ENCODE measurements at places on chromosomes 6 and 20.

DNA sequence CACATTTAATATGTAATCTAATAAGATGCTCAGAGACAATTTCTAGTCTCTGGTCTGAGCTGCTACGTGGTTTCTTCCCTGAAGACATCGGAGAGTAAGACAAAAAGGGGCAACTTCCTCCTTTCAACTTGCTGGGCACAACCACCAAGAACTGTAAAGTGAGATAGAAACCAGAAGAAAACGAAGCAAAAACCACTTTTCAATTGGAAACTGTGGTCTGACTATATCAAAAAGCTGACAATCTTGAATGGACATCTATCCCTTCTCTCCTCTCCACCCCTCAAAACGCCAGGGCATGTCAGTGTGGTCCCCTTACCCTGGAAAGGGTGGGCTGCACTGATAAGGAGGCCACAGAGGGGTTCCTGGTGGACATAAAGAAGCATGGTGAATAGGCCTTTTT lies 269.1 kb downstream of the CD83 start:
- DNase-seq: no peak

DNA sequence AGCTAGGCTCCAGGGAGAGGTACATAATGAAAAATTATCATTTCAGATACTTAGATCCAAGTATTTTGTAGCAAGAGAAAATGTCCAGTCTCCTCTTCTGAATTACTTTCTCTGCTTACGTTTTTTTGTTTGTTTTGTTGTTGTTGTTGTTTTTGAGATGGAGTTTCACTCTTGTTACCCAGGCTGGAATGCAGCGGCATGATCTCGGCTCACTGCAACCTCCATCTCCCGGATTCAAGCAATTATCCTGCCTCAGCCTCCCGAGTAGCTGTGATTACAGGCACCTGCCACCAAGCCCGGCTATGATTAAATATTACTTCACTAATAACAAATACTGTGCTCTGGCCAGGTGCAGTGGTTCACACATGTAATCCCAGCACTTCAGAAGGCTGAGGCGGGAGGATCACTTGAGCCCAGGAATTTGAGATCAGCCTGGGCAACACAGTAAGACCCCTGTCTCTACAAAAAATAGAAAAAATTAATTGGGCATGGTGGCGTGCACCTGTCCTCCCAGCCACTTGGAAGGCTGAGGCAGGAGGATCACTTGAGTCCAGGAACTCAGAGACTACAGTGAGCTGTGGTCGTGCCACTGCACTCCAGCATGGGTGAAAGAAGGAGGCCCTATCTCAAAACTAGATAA lies 155.0 kb upstream of the JARID2 start:
- no peak for DNase-seq

DNA sequence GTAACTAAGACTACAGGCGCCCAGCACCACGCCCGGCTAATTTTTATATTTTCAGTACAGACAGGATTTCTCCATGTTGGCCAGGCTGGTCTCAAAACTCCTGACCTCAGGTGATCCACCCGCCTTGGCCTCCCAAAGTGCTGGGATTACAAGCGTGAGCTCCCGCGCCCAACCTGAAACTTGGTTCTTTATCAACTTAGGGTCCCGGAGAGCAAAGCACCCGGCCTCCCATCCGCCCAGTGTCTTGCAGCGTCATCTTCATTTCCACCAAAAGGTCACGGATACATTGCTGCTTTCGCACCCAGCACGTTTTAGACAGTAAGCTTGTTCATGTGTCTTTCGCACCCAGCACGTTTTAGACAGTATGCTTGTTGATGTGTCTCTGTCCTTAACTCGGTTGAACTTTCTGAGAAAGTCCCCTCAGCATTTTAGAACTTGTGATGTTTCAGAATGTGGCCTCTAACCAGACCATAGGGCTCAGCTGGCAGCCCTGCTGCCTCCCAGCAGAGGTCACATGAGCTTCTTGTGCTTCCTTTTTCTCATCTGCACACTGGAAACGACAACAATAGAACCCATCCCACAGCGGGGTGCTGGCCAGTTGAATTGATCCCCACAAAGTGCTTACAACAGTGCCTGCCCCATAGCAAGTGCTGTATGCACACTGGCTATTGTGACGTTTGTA lies 48.8 kb downstream of the PRR18 start:
- DNase-seq: no peak

DNA sequence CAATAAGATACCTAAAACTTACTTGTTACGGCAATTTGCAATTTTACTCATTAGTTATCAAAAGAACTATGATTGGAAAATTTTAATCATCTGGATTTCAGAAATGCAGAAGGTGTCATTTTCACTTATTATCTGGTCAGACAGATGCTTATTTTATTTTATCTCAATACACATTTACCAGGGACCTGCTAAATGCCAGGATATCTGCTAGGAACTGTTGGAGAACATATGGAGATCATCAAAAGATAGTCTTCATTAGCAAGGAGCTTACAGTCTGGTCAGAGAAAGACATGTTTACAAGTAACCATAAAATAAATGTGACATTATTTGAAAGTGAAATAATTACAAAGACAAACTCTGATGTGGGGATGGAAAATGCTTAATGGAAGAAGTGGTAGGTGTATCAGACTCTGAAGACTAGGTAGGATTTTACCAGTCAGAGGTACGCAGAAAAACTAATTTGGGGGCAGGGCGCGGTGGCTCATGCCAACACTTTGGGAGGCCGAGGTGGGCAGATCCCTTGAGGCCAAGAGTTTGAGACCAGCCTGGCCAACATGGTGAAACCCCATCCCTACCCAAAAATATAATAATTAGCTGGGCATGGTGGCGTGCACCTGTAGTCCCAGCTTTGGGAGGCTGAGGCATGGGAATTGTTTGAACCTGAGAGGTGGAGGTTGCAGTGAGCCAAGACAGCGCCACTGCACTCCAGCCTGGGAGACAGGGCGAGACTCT lies 137.8 kb downstream of the MYB start:
- DNase-seq: no peak

DNA sequence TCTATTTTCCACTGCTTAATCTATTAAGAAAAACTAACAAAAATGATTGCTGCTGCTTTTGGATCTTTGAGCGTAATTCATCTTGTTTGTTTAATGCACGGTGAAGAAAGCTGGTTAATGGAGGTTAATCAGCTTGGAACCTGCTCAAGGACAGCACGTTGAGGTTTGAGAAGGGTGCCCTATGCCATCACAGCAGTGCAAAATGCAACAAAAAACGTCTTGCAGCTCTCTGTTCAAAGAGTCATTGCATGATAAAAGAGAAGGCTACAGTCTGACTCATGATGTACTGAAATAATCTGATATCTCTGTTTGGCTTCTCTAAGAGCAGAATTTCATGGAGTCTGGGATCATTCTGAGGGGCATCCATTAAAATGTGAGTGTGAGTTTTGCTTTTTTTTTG lies 80.6 kb upstream of the PREP start:
- DNase-seq: no peak

DNA sequence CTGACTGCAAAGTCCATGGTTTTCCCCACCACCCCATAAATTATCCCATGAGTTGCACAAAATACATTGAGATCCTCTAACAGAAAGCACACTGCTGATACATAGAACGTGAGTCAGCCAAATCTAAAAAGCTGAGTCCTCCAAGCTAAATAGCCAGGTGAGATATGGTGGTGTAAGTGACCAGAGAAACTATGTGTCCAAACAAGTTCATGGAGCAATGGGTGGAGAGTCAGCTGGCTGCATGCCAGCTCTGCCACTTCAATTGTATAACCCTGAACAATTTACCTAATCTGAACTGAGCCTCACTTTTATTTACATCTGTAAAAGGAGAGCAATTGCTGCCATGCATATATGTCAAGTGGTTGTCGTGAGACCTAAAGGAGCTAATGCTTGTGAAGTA lies 9.7 kb downstream of the SNAP25 start:
- DNase-seq: peak; percentile 18

DNA sequence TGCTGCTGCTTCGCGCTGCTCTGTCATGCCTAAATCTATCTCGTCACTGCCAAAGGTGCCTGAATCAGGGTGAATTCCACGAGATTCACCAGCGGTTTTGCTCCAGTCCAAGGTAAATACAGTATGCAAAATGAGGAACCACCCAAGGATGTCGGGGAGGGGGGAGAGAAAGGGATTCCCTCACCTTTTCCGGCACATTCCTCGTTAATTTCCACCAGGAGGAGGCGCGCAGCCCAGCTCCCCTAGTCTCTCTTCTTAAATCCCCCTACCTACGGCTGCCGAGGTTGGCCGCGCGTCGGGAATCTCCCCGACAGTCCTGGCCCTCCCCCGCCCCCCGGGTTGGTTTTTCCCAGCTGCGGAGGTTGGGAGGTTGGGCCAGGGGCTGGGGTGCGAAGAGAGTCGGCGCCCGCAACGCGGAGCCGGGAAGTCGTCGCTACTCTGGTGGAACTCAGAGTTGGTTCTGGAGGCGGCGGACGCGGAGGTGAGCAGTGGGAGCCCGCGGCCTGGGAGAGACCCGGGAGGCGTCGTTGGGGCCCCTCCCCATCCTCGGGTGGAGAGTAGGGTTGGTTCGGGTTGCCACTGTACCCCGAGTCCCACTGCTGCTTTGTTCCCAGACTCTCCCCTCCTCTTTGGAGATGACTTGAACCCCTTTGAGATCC lies at the start of gene TPBG:
TSS of gene TPBG (plus strand) at position 390 of the 659 bp plus-strand sequence. CDS start 1,145 bp downstream, outside the sequence.
- peak; percentile 31 for DNase-seq

DNA sequence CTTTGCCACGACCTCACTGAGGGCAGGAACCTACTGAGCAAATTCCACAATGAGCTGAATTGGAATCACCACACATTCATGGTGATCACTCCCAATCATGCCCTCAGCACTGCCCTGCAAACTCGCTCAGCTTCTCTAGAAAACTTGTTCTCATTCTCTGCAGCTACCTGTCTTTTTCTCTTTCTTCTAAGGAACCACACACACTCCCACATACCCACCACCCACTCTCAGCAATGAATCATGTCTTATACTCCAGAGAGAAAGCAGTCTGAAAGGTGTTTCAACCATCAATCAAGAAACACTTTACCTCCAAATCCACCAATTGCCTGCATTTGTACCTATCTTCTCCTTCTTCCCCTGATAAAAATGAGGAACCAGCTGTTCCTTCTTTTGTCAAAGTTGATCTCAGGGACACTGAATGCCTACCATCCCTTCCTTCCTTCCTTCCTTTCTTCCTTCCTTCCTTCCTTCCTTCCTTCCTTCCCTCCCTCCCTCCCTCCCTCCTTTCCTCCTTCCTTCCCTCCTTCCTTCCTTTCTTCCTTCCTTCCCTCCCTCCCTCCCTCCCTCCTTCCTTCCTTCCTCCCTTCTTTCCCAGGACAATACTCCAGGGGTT lies 84.6 kb upstream of the SGK1 start:
- DNase-seq: no peak

- DNase-seq: no peak
Measured at GRCh38 chr6:55704421-55704820, 125.4 kb upstream of the HMGCLL1 start.

GRCh38 chr6:6885521-6886170 lies 222.1 kb upstream of the RREB1 start:
- DNase-seq: no peak

DNA sequence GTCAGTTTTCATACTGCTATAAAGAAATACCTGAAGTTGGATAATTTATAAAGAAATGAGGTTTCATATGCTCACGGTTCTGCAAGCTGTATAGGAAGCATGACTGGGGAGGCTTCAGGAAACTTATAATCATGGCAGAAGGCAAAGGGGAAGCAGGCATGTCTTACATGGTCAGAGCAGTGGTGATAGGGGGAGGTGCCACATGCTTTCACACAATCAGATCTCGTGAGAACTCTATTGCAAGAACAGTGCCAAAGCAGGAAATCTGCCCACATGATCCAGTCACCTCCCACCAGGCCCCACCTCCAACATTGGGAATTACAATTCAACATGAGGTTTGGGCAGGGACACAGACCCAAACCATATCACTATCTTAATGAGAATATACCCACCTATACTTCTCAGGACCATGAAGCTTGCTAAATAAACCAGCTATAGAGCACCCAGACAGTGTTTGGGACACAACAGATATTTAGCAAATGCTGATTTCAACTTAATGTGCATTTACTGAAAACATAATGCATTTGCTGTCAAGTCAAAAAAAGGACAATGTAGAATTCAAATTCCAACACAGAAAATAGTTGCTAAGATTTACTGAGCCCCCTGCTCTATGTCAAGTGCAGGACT lies 63.8 kb downstream of the TNFRSF21 start:
- no peak for DNase-seq

GRCh38 chr6:16759181-16759645 lies 2.0 kb downstream of the ATXN1 start:
- DNase-seq: no peak

GRCh38 chr20:5621305-5621704 lies 128.9 kb upstream of the SHLD1 start:
- peak; percentile 96 for DNase-seq

GRCh38 chr6:39934131-39934757 lies at the start of gene MOCS1:
TSS of gene MOCS1 (minus strand) at chr6:39934462. CDS start at chr6:39934417, 45 bp downstream.
- DNase-seq: peak; percentile 22

- DNase-seq: no peak
Measured at GRCh38 chr6:3336066-3336786, 77.5 kb downstream of the PSMG4 start.

DNA sequence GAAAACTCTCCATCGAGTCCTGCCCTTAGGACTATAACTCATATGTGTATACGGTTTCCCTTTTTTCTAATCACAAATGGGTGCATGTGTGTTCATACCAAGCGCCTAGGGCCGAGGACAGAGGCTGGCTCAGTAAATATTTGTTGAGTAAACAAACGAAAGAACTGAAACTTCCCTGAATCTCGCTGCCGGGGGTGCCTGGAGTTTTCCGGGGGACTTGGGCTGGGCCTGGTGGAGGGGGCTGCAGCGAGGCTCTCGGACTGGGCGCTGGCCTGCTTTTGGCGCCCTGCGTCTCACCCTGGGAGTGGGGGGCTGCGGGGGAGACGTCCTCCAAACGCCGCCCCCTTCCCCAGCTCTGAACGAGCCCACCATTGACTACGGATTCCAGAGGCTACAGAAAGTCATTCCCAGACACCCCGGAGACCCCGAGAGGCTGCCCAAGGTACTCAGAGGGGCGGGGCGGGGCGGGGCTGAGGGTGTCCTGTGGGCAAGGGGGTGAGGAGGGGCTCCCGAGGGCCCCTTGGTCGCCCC lies 49.0 kb downstream of the CPXM1 start:
- DNase-seq: peak; percentile 16

DNA sequence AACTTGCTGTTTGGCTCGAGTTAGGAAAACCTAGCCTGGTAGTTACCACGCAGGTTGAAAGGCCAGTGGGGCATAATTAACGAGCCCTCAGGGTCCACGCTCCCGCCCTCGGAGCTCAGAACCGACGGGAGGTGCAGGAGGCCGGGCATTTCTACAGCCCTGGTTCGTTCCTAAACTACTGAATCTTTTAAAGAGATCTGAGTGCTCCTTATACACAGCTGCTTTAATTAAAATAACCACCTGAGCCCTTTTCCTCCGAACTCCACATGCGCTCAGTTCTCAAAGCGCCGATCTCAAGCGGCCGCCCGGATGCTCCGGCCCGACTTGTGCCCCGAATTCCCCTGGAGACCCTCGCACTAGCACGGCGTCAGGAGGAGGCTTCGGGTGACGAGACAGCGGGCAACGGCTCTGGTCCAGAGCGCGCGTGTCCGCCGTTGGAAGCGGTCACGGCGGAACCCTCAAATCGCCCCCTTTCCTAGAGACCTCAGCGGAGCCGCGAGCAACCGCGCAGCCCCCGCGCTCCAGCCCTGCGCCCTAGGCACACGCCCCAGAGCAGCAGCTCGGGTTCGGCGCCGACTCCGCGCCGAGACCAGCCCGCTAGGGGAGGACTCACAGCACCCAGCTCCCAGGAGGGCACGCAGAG lies 397 bp downstream of the WDR27 start:
- DNase-seq: peak; percentile 69

Measured in NCI-H1092 treated with DMSO at 0.1 percent for 48 hours (cell line).